ENCODE measurements at places on chromosomes 1 and 21.

- DNase-seq, result no peak
Measured at GRCh38 chr1:212955098-212955497, 4.8 kb downstream of the VASH2 start.

DNA sequence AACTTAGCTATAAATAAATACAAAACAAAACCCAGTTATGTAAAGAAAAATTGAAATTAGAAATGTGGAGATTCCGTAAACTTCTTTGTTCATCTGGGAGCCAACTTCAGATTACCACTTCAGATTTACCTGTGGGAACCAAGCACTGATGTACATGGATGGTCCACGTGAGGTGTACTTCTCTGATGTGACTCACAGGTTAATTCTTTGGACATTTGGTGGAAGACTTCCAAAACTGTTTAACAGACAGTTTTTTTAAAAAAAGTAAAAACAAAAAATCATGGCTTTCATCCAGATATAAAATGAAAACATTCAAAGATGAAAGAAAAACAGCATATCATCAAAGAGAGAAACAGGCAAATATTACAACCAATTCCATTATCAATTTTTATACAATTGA, 92.0 kb downstream of the MAST2 start:
- no peak for DNase-seq

DNA sequence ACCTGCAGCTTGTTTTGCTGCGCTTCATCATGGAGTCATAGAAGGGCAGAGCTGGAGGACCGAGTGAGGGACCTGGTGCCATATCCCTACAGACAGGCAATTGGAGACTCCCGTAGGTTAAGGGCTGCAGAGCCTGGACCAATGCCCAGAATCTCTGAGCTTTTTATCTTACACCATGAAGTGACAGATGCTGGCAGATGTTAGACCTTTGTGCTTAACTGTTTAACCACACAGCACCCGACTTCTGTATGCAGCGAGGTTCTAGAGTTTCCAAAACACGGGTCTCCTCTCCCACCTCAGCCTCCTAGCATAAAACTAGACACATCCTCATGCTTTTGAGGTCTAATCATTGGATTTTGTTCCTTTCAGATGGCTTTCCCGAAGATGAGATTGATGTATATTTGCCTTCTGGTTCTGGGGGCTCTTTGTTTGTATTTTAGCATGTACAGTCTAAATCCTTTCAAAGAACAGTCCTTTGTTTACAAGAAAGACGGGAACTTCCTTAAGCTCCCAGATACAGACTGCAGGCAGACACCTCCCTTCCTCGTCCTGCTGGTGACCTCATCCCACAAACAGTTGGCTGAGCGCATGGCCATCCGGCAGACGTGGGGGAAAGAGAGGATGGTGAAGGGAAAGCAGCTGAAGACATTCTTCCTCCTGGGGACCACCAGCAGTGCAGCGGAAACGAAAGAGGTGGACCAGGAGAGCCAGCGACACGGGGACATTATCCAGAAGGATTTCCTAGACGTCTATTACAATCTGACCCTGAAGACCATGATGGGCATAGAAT, 47.6 kb downstream of the B3GALT5 start:
- DNase-seq, result no peak

- no peak for DNase-seq
Measured at GRCh38 chr1:18266391-18266790, 158.8 kb downstream of the IGSF21 start.

DNA sequence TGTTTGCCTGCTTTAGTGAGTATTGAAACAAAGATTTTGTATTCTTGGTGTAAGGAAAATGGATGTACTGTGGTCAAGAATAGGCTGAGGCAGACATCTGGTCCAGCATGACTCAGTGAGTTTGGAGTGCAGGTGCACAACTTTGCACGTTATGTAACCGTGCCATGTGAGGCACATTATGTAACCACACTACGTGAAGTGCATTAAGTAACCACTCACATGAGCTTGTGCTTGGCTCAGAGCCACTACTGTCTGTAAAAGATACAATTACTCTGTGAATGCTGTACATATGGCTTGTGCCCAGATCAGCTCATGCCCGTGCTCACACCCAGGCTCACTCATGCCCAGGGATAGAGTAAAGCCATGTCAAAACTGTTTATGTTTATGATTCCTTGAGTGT, 216.8 kb downstream of the CTH start:
- DNase-seq, result no peak

GRCh38 chr1:56374026-56374974, 205.1 kb downstream of the PLPP3 start:
- no peak for DNase-seq

- no peak for DNase-seq
Measured at GRCh38 chr1:111943846-111944749, 45.4 kb downstream of the KCND3 start.

GRCh38 chr1:50268049-50268448, 155.2 kb downstream of the DMRTA2 start:
- DNase-seq, result peak; percentile 5

GRCh38 chr1:181911715-181912114, 149.8 kb downstream of the ZNF648 start:
- DNase-seq, result no peak

GRCh38 chr1:246417813-246418564, 89.1 kb downstream of the SMYD3 start:
- DNase-seq, result no peak

DNA sequence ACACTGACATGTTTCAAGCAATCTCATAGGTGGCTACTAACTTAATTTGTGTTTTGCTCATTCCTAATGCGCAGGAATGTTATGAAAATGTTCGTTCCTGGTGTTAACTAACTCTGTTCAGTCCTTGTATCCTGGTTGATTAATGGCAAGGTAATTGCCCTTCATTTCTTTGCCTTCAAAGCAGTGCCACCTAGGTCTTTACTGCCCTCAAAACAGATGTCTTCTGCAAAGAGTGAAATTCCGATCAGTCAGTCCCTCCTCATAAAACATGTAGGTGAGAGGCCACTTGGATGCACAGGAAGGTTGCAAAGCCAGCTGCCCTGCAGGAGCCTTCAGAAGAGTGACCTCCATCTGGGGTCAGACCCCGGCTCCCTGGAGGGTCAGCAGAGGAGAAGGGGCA, 179.4 kb downstream of the KIF26B start:
- no peak for DNase-seq

- DNase-seq, result no peak
Measured at GRCh38 chr1:43836267-43836951, 97.2 kb upstream of the ARTN start.

GRCh38 chr1:43477716-43478115, 24.0 kb upstream of the HYI start:
- DNase-seq, result no peak

- peak; percentile 7 for DNase-seq
Measured at GRCh38 chr1:94037392-94038229, 83.3 kb downstream of the ABCA4 start.

DNA sequence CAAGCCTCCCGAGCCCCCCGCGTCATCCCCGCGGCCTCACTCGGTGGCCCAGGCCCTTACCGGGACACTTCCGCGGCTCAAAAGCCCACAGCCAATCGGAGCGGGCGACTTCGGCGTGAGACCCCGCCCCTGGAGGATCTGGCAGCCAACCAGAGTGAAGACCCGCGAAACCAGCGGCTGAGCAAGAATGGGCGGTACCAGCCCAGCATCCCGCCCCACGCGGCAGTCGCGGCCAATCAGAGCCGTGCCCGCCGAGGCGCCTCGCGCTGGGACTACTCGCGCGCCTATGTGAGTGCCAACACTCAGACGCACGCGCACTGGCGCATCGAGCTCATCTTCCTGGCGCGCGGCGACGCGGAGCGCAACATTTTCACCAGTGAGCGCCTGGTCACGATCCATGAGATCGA, 22.5 kb downstream of the DISP3 start:
- no peak for DNase-seq

- no peak for DNase-seq
Measured at GRCh38 chr21:16408280-16408679, 678.5 kb downstream of the USP25 start.

GRCh38 chr1:32718527-32718926, 16.0 kb upstream of the SYNC start:
- DNase-seq, result no peak

DNA sequence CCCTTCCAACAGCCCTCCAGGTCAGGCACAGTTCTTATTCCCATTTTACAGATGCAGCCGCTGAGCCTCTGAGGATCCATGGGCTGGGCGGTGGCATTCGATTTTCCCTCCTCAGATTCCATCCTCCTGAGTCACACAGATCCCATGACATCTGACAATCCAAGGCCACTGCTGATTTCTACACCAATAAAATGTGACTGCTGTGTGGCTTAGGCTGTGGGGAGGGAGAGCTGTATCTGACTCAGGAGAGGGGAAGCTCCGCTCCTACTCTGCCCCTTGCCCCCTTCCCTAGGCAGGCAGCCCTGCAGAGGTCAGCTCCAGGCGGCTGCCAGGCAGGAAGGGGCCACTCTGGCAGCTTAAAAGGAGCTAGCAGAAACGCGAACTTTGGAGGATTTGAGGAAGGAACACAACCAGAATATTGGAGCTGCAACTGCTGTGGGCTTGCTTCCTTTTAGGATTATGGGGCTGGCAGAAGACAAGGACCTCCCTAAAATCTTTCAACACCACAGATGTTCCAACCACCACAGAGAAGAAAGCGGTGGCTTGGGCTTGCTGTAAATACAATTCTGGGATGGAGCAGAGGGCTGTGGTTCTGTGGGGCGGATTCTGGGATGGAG, 50.0 kb downstream of the MRPL37 start:
- peak; percentile 88 for DNase-seq

GRCh38 chr1:214707306-214708087, 104.5 kb downstream of the CENPF start:
- DNase-seq, result no peak

GRCh38 chr1:183871142-183871541, 66.2 kb downstream of the RGL1 start:
- no peak for DNase-seq

- no peak for DNase-seq
Measured at GRCh38 chr1:176391621-176392020, 71.4 kb upstream of the PAPPA2 start.

GRCh38 chr1:3192361-3192760, 123.4 kb downstream of the PRDM16 start:
- peak; percentile 28 for DNase-seq

GRCh38 chr1:241822846-241823245, 25.2 kb upstream of the EXO1 start:
- no peak for DNase-seq

- DNase-seq, result peak; percentile 24
Measured at GRCh38 chr1:56576880-56577405, 2.4 kb downstream of the PLPP3 start.

DNA sequence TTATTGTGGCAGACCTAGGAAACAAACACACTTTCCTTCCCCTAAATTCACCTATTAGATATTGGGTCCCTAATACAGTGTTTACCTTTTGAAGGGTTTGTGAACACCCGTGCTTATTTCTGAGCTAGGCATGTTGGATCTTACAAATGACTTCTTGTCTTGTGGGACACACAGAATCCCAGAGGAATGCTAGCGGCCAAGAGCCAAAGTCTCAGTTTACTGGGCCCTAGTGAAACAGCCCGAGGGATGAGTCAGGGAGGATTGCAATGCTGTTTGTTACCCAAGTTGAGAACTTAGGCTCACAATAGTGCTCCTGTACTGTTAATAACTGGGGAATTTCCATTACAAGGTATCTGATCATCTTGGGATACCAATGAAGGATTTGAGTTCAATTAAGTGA, 100.1 kb upstream of the AKT3 start:
- DNase-seq, result no peak

- DNase-seq, result peak; percentile 43
Measured at GRCh38 chr1:243421784-243422183, 165.9 kb downstream of the SDCCAG8 start.

GRCh38 chr21:14405225-14405624, 22.3 kb upstream of the HSPA13 start:
- DNase-seq, result no peak

DNA sequence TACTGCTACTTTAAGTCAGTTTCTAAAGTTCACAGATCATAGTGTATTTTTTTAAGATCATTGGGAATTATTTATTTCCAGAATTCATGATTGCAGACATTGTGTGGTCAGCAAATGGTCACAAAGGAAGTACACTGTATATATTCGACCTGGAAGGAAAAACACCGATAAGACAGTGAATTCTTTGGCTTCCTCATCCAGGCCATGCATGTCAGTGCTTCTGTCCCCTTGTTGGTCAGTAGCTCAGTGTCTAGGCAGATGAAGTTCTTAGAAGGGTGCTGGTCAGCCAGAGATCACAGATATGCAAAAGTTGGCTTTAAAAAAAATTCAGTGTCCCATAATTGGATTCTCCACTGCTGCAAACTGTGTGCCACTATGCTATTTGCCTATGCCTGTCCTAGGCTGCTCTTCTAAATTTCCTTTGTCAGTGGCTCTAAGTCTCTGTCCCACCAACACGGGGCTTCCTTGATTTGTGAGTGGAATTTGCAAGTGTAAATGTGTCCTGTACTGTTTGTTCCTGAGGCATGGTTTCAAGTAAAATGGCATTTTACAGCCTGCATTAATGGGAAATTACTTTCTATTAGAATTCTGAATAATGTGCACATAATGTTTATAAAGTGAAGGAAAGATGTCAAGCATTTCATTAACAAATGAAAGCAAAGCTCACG, 12.0 kb upstream of the VAMP4 start:
- no peak for DNase-seq

- peak; percentile 92 for DNase-seq
Measured at GRCh38 chr21:34835526-34835925, 166.7 kb downstream of the CLIC6 start.

DNA sequence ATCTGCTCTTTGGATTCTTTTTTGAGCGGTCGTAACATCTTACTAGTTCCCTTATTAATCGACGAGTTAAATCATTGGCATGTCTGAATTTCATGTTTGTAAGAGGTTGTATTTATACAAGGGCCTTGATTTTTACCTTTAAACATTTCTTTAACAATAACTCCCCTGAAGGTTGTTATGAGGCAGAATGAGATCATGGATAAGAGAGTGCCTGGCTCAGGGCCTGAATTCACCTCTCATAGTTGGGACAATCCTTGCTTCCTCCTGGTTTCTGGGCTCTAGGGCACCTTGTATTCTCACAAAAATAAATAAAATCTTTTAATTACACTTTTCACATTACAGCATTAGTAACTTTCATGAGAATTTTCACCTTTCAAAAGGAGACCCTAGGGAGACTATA, 55.4 kb downstream of the MDM4 start:
- DNase-seq, result no peak

- peak; percentile 57 for DNase-seq
Measured at GRCh38 chr1:6646499-6647148, 22.0 kb downstream of the THAP3 start.

GRCh38 chr1:160576390-160576789, 2.9 kb downstream of the CD84 start:
- peak; percentile 54 for DNase-seq

GRCh38 chr1:197307551-197307950, 39.5 kb downstream of the CRB1 start:
- DNase-seq, result no peak

GRCh38 chr21:36966821-36967768, 626 bp upstream of the HLCS start:
- DNase-seq, result no peak

- no peak for DNase-seq
Measured at GRCh38 chr1:97204468-97204867, 482.9 kb downstream of the PTBP2 start.

GRCh38 chr1:59939393-59939792, 12.8 kb upstream of the CYP2J2 start:
- no peak for DNase-seq

GRCh38 chr1:101259744-101260148, 22.9 kb downstream of the S1PR1 start:
- peak; percentile 68 for DNase-seq

- no peak for DNase-seq
Measured at GRCh38 chr1:206895325-206895724, 1.9 kb upstream of the IL24 start.

Measured in inflammatory macrophage (primary cell).